ENCODE measurements at places on chromosomes 4 and X.

DNA sequence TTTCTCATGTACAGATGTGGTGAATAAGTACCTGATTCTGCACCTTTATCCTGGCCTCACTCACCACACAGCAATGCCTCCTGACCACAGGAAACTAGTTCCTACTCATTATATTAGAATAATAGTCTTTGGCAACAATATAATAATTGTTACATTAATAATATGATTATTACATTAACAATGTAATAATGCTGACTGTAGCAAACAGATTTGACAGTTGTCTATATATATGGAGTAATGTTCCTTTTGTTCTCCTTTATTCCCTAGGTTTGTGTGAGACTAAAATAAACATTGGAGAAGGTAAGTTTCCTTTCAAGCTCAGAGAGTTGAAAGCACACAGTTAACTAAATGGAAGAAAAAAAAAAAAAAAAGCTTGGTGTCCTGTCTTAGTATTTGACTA lies 40.6 kb upstream of the NAA11 start:
- no peak for DNase-seq

DNA sequence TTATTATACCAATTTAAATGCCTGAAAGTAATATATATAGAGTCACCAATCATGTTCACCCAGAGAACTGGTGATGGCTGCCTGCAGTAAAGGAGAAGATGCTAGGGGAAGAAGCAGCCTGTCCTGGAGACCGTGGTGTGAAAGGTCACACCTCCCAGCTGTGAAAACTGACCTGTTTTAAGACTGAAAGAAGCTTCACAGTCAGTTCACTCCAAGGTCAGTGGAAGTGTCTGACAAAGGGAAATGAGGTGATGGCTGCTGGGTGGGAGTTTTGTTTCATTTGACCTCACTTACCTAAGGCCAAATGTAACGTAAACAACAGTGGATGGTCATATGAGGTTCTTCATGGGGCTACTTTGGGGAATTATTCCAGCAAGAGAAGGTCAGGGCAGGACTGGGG lies 352.1 kb upstream of the GATB start:
- no peak for DNase-seq

DNA sequence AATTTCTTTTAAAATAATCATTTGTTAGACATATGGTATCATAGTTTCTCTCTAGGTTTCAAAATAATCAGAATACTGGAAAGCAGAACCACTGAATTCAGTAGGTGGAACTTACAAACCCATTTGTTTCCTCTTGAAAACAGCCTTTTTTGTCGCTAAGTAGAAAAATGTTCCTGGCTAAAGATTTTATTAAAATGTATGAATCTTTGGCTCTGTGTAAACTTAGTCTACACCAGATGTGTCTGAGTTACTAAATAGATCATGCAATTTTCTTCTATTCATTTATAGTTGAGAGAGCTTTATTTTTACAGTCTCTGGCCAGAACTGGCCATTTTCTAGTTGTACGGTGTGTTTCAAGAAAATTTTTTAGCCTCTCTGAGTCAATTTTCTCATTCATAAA lies 1.0 kb downstream of the CYSLTR1 start:
- DNase-seq, result no peak

DNA sequence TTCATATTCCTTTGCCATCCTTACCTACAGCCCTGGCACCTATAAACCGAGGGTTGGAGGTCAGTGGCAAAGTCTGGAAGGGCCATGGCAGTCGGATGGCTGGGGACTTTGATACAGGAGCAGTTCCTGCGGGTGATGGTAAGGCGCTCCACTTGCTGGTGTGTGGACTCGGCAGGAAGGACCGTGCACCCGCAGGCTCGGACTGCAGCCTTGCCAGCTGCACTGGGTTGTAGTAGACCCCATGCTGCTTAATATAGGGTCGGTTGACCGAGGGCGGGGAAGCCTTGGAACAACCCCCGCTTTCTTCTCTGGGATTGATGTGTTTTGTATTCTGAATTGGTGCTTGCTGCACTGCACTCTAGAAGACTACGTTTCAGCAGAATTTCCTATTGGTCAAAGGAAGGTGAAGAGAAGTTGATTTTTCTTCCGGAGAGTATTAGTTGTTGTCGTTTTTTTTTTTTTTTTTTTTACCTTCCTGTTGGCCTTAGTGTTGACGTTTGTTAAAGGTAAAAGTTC lies 638 bp downstream of the BLTP1 start:
- DNase-seq, result no peak

DNA sequence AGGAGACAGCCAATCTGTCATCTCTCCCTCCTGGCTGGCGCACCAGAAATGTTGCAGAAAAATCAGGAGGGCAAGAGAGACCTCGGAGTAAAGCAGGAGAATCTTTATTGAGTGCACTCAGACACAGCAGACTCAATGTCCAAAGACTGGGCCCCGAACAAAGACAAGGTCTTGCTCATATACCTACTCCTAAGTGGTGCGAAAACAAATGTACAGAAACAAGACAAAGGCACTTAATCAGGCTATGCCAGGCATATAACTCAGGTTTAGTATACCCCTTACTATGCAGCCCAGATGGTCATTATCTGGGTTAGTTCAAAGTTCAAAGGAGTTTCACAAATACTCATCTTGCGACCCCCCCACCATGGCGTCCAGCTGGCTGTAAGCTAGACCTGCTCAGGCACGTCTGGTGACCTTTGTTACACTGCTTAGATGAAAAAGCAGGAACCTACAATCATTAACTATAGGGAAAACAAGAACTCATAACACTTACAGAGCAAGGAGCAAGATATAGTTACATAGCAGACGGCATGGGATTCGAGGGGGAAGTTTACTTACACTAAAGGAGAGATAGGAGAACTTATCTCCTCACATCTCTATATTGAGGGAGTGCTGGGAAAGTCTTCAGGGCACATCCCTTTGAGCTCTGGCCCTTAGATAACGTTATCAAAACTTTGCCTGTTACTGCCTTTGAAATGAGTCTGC lies 27.5 kb downstream of the SULT1E1 start:
- DNase-seq, result no peak

DNA sequence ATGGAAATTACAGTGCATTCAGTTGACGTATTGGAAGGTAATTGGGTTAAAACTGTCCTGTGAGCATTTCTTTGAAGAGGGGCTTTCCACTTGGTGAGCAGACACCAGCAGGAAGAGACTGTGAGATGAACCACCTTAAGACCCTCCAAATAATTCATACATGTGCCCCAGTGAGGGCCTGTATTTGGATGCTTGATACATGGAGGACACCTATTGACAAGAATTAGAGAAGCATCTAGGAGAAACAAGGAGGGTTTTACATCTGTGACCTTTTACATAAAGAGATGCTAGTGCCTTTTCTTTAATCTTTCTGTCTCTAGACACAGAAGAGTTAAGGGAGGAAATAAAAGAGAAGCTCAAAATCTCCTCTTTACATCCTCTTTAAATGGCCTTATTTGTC lies 1115.3 kb upstream of the IGFBP7 start:
- no peak for DNase-seq

DNA sequence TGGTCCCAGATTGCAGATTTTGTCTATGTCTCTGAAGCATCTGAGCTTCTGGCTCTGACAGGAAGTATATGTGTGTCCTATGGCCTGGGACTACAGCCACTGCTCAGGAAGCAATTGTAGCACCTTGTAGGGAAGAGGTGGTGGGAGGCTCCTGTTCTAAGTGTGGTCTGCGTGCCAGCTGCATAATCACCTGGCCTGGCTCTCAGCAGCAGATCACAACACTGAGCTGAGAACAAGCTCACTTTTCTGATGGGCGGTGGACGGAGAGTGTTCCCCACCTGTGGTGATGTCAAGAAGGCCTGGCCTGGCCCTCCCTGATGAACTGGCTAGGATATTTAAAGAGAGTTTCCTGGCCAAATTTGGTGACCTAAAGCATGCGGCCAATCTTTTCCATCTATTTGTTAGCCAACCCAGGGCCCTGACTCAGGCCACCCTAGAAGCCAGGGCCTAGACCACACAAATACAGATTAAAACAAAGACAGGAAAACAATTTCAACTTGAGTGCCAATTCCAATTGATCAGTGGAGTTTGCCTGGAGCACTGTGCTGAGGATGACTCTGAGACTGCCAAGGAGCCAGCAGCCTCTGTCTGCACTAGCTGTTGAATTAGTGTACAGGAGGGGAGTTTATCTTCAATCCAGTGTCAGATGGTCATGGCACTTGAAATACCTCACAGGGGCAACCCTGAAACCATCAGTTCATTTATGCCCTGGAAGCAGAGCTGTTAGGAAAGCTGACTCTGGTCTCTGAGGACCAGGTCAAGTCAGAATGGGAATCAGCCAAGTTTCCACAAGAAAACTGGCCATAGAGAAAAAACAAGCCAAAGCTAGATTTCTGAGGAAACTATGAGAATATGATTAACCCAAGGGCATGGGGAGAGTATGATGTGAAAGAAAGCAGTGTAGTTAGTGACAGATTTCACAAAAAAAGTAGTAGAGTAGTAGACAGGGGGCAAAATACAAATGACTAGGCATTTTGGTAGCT lies 47.4 kb downstream of the PRDM5 start:
- no peak for DNase-seq

DNA sequence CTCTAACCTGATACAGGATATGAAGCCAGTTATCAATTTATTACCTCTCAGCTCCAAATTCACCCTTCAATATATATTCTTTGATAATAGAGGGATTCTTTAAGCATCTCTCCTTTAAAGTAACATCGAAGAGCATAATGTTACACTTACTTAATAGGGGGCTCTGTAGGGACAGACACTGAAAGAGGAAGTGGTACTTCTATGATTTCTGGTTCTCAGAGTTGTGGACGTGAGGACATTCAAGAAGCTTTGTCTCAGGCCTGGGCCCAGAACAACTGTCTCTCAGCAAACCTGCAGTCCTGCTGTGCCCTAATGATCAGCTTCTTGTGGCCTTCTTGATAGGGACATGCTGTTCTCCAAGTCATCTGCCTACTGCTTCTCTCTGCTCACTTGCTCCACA lies 4.2 kb upstream of the ZXDB start:
- DNase-seq, result no peak

DNA sequence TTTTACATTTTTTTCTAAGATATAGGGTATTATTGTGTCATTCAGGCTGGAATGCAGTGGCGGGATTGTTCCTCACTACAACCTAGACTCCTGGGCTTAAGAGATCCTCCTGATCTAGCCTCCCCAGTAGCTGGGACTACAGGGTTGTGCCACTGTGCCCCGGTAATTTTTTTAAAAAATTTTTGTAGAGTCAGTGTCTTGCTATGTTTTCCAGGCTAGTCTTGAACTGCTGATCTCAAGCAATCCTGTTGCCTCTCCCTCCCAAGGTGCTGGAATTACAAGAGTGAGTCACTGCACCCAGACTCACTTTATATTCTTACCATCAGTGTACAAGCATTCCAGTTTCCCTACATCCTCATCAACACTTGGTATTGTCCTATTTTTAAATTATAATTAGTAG lies 156.4 kb upstream of the GYPA start:
- no peak for DNase-seq
